Activated T-helper 1 cell treated with anti-CD3 and anti-CD28 coated beads, Interleukin-2, amount 50 U/mL, for 16 hours (primary cell): ENCODE measurements at places on chromosomes 7 and 10.

DNA sequence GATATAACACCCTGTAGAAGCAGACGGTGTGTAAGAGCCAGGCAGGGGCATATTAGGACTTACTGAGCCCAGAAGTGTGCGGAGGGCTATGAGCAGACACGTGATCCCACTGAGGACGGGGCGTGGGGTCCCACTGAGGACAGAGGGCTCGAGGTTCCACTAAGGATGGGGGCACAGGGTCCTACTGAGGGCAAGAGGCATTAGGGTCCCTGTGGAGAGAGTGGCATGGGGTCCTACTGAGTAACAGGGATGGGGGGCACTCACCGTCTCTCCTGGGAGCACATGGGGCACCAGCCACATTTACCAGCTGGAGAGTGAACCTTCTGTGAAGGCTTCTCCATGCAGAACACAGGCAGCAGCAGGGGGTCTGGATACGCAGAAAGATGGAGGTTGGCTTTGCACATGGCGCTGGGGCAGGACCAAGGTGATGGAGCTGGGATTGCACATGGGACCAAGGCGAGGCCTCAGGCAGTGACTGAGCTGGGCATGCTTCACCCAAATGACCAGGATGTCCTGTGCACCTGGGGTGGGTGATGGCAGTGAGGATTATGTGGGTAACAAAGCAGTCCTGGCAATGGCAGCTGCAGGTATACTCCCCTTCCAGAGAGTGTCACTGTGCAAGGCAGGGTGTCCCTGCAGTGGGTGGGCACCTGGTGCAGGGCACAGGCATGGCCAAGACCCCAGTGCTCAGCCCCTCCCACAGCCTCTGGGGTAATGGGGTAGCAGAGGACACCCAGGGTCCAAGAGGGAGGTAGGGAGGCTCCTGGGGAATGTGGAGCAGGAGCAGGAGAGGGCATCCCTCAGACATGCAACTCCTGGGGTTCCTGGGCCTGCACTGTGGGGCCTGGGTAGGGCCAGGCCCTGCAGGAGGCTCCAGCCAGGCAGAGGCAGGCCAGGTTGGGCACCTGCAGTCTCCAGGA is 278.1 kb downstream of the TCERG1L start:
- no peak for DNase-seq

- DNase-seq: no peak
These were observed 433.1 kb downstream of the HTR7 start for GRCh38 chr10:90424730-90425129.

DNA sequence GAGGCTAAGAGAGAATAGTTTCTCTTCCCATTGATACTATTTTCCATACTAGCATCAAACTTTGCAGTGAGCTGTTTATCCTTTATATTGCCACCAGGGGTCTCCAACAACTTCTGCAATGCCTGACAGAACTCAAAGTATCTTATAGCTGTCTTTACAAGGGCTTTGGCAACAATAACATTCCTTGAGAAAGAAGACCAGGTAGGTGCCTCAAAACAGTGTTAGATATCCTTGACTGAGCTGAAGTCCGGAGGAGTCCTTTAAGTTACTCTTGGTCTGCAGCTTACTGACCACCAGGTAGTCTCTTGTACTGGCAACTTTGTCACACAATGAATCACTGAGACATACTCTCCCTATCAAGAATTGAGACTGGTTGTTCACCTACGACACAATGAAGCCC is 30.0 kb upstream of the TES start:
- no peak for DNase-seq

DNA sequence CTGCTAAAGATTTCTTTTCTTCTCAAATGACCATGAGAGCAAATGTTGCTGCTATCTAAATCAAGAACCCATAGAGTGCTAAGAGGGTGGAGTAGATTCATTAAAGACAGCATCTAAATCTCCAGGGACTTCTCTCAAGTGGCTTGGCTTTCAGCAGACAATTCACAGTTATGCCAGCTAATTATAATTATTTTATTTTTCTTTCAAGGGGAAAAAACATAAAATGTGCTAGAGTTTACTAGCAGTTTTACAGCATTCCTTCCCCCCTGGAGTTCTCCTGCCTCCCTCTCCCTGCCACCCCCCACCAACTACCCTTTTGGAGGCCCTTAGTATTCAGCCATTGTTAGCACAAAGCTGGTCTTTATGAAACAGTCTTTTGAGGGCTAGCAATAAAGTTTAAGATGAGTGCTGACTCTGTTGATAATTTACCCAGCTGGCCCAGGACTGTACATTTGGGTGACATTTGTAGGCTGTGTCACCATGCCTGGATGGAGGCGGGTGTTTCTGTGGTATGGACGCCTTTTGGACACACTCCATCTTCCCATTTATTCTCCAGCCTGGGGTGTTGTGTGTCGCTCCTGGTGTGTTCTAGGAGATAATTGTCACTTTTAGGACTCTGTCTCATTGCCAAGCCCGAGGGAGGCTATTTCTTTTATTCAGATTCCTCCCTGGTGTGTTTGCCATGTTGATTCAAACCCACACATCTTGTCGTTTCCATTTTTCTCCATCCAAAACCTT is 160.2 kb downstream of the CREB5 start:
- DNase-seq: no peak

DNA sequence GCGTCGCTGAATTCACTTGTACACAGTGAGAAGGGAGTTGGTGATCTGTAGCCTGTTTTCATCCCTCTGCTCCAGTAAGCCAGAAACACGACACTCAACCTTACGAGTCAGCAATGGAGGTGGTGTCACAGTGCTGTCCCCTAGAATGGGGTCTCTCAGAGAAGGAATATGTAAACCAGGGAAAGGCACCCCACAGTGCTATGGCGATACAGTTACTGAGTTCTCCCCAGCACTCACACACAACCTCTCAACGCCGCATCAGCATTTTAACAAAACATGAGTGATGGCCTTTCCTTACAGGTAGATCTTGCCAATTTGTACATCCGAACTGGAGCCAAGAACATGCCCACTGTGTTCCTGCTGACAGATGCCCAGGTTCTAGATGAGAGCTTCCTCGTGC is 196.3 kb downstream of the CDCA7L start:
- DNase-seq: no peak

GRCh38 chr10:43354330-43354635 is 17.2 kb upstream of the FXYD4 start:
- DNase-seq: no peak

DNA sequence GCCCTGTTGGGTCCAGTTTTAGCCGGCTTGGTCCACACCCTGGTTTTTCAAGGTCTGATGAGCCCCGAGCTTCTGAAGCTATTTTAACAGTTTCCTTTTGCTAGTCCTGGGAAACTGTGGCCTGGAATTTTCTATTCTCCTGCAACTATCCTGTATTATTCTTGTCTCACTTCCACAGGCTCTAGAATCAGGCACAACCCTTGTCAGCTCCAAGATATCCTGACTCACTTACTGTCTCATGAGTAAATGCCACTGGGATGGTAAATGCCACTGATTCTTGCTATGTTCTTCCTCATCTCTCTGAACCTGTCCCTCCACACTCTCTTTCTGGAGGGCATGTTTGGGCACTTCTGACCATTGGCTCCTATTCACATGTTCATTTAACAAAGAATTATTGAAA is 611.5 kb upstream of the IGFBP3 start:
- no peak for DNase-seq

DNA sequence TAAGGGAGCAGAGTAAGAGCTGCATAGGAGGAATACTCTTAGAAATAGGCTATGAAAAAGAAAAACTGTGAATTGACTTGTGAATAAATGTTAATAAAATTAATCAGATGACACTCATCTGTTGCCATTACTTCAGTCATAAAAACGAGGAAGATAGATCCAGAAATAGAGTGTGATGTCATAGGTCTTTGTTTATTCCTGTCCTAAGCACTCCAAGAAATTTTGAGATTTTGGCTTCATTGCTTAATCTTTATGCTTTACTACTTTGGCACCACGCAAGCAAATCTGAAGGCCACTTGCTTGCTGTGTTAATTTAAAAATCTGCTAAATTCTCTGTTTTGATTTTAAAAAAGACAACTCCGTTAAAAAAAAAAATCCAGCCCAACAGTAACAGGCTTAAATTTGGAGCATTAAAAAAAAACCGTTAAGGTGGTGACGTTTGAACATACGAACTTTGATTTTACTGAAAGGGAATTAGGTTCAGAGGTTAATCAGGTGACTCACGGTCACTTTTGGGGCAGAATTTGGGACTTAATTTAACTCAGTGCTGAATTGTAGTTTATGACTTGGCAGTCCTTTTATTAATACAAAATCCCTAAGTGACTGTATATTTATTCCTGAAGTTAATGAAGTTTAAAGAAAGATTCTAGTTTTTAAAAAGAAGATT is 3.4 kb downstream of the IFRD1 start:
- DNase-seq: no peak

GRCh38 chr10:89151857-89152256 is 55.3 kb downstream of the CH25H start:
- no peak for DNase-seq

DNA sequence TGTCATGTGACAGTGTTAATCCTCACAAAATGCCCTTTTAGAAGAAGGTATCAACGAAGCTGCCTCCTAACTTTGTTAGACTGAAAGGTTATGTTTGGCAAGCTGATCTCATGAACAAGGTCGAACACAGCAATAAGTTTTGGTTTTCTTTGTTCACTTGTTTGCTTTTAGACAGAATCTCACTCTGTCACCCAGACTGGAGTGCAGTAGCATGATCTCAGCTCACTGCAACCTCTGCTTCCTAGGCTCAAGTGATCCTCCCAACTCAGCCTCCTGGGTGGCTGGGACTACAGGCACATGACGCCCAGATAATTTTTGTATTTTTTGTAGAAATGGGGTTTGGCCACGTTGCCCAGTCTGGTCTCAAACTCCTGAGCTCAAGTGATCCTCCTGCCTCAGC is 1.1 kb downstream of the STRA8 start:
- no peak for DNase-seq

GRCh38 chr7:106335814-106336213 is 51.0 kb upstream of the NAMPT start:
- no peak for DNase-seq

- DNase-seq: no peak
These were observed 121.9 kb downstream of the STRA8 start for GRCh38 chr7:135355377-135356048.

- DNase-seq: no peak
These were observed 93.6 kb downstream of the CACNB2 start for GRCh38 chr10:18233775-18234174.

- DNase-seq: no peak
These were observed 27.1 kb downstream of the RBM17 start for GRCh38 chr10:6115824-6116350.

GRCh38 chr10:69630651-69631400 is 779 bp downstream of the FAM241B start:
- no peak for DNase-seq

DNA sequence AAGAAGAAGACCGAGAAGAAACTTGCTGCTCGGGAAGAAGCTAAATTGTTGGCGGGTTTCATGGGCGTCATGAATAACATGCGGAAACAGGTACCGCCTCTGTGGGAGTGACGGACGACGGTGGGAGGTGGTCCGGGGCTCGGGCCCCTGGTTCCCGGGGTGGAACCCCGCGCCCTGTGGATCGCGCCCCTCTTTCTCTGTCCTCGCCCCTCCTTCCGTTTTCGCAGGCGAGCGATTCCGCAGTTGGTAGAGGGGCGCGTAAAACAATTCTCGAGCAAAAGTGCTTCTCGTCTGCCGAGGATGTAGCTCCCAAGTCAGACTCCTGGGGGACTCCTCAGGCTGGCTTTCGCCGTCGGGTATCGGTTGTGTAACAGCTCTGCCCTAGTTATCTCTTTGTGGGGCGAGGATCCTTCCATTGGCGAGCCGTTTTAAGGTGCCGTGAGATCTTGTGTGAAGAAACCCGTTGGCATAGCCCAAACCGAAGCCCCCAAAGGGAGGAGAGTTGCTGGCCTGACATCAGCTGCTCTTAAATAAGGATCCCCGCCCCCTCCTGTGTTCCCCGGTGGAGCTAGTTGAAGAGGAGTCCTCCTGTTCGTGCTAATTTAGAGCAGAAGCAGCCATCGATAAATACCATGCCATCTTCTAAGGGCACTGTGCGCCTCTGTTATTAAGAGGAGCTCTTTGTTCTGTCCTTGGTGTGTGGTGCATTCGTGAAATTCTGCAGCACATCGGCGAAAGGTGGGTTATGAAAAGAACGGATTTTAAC is 655 bp downstream of the KLHL7 start:
- DNase-seq: peak; percentile 8

DNA sequence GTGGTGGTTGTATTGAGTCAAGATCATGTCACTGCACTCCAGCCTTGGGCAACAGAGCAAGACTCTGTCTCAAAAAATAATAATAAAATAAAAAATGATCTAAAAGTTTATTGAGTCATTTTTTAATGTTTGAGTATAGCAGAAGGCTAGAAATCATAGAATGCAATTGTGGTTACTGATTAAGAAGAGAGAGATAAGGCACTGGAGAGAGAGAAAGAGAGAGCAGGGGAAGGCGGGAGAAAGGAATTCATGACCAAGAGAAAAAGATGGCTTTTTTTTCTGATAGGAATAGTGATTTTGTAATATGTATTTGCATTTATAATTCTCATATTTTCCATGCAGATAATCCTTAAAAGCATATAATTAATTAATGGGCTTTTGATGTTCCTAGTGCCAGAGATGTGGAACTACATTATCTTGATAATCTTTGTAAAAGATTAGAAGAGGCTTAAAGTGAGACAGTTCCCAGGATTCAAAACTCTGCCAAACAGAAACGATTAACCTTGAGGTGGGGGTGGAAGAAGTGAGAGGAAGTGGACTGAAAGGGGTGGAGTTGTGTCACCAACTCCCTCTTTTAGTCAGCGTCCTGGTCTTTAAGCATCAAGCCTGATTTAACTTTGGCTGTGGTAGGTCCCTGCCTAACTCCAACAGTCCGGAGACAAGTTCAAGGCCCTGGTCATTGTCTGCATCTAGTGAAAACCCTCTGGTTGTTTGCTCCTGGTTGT is 76.2 kb downstream of the CHN2 start:
- DNase-seq: no peak

DNA sequence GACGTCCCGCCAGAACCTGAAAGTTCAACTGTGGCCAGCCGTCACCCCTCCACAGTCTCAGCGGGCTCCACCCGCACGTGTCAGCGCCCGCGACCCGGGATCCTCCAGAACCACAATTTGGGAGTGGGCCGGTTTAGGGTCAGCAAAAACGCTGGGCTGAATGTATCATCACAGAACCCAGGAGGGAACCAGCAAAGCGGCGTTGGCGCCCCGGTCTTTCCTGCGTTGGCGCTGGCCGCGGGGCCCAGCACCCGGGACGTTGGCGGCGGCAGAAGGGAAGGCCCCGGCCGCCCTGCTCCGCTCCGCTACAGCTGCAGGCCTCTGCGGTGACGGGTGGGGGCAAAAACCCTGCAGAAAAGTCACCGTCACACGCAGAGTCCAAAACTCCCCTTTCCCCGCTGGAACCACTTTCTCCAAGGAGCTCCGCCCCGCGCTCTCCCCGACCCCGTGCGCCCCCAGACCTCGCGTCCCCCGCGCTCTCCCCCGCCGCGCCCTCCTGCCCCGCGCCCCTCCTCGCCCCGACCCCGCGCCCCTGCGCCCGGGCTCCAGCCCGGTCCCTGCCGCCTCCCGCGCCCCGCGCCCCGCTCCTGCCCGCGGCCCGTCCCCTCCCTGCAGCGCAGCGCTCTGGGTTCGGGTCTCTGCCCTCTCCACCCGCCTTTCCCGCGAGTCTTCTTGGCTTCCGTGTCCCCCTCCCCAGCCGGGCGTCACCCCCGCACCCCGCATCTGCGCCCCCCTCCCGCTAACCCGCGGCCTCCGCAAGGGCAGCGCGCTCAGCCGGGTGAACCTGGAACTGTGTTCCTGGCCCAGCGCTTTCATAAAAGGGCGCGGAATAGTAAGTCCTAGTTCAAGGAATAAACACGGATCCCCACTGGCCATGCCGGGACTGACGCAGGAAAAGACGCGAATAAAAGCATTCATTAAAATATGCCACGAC is 24.0 kb upstream of the RNF32 start:
- no peak for DNase-seq
